ENCODE measurements at places on chromosomes 13 and 19.

GRCh38 chr13:73223372-73223781, 164.6 kb downstream of the KLF5 start:
- no peak for DNase-seq

GRCh38 chr13:73129023-73129422, 70.2 kb downstream of the KLF5 start:
- no peak for DNase-seq

DNA sequence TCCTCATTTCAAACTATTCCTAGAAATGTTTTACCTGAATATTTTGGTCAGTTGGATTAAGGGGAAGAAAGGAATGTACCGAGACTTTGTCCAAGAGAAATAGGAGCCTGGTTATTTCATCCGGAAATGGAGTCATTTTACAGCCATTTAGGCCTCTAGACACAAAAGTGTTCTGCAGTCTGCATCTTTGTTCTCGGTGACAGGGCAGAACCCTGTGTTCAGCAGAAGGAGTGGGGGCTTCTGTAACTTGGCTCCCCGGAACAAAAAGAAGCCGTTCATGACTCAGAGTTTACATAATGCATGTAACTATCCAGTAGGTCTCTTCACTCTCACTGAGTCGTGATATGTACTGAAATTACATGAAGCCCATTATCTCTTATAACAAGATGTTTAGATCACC, 21.6 kb upstream of the FNDC3A start:
- no peak for DNase-seq

GRCh38 chr19:14443632-14444216, 10.6 kb downstream of the PKN1 start:
- no peak for DNase-seq

- no peak for DNase-seq
These were observed 23.2 kb downstream of the STOML3 start for GRCh38 chr13:38967446-38967845.

- DNase-seq: peak; percentile 34
These were observed 4.4 kb upstream of the ATP1A3 start for GRCh38 chr19:41998246-41999020.

DNA sequence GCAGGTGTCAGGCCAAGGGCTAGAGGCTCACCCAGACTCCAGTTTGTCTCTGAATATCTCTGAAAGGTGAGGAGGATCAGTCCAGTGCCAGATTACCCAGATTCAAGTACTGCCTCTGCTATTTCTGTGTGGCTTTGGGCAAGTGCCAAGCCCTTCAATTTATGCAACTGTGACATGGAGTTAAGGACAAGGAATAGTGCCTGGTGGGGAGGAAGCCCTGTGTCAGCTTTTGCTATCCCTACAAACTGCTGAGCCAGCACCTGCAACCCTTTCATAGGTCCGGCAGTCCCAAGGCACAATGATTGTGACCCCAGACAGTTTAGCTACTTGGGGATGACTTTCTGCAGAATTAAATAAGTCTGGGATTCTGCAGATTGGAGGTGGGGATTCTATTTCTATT, 123.0 kb downstream of the KL start:
- no peak for DNase-seq

DNA sequence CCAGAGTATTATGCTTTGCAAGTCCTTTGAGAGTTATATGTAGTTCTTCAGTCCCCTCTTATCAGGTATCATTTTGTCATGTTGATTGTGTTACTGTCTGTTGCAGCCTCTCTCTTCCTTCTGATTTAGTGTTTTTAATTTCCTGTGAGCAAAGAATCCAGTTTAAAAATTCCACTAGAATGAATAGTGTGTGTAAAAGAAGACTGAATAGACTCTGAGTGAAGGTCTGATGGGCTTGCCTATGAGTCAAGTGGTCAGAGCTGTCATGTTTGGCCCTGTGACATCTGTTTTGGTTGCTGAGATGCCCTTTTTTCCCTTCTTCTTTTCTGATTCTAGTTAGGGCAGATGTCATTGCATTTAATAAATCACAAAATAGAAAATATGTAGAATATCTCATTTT, 23.3 kb upstream of the KCTD4 start:
- DNase-seq: no peak

DNA sequence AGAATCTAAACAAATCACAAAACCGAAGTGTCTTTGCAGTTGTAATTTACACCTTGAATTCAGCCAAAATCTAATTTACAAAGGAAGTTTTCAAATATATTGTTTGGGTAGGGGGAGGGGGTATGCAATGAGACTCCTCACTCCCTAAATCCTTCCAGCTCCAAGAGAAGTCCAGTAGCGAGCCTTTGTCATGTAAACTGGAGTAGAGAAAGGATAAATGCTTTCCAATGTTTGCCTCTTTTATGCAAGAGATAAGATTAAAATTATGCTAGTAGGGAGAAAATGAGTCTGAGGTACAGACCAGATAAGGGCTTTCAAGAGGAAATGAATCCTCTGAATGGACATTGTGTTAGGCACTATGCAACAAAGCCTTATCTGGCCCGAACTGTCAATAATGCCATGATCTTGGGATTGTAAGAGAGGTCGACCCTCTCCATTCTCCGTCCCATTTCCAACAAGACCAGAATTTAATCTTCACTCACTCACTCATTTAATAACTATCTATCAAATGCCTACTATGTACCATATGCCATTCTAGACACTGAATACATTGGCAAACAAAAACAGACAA, 199.2 kb downstream of the LACC1 start:
- no peak for DNase-seq

DNA sequence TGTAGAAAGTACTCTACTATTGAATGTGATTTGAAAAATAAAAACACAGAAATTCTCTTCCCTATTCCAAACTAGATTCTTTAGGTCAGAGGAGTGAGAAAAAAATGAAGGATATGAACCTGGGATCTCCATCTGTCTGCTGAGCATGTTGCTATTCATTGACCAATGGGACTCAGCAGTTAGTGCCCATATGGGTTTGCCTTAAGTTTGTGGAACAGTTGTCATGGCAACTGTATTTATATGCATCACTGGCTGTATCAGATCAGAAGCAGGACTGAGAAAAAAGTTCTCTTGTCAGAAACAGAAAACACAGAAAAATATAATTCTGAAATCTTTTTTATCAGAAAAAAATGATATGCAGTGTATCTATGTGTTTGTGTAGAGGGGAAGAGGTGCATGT, 73.3 kb upstream of the ATXN8OS start:
- DNase-seq: no peak

- peak; percentile 45 for DNase-seq
These were observed 69.2 kb upstream of the TM9SF2 start for GRCh38 chr13:99431927-99432608.

DNA sequence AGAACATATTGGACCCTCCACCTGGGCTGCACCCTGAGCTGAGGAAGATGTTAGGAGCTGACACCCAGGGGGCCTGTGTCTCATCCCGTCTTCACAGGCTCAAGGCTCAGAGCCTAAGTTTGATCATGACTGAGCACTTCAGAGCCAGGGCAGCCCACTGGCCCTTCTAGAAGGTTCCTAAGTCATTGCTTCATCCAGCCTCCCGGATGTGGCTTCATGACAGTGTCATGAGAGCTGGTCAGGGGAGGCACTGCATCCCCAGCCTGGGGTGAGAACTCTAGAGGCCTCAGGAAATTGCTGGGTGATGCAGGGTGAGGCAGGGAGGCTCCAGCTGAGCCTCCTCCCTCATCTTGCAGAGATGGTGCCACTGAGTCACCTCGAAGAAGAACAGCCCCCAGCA, 24.9 kb upstream of the PIK3R2 start:
- DNase-seq: no peak

GRCh38 chr19:13765395-13766094, 1.2 kb downstream of the MRI1 start:
- no peak for DNase-seq

GRCh38 chr13:75481176-75482069, 546 bp downstream of the TBC1D4 start:
- peak; percentile 55 for DNase-seq

DNA sequence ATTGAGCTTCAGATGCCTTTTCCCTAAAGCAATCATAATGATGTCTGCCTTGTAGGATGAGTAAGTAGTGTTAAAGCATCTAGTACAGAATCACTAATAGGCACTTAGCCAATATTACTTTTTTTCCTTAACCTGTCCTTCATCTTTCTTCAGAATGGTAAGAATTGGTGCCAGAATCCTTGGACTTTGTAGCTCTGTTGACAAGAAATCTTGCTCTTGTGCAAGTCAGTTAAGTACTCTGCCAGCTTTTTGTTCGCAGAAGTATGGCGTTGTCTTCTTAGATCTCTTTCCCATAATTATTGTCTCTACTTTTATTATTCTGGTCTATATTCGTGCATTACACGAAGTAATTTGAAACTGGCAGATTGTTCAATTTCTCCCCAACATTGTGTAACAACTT, 554.5 kb downstream of the PCDH9 start:
- no peak for DNase-seq

DNA sequence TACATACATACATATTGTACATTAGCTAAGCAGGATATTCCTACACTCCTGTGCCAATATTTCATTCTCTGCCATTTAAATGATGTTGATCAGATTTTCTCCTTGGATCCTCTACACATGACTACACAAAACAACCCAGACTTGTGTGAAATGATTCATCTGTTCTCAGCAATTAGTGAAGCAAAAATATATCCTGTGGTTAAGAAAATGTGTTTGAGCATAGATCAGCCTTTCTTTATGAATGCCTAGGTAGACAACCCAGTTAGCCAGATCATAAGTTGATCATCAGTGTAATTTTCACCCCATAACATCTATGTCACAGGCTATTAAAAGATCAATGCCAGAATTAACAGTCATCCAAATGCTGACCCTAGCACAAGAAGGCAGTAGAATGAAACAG, 275.2 kb upstream of the EDNRB start:
- no peak for DNase-seq

DNA sequence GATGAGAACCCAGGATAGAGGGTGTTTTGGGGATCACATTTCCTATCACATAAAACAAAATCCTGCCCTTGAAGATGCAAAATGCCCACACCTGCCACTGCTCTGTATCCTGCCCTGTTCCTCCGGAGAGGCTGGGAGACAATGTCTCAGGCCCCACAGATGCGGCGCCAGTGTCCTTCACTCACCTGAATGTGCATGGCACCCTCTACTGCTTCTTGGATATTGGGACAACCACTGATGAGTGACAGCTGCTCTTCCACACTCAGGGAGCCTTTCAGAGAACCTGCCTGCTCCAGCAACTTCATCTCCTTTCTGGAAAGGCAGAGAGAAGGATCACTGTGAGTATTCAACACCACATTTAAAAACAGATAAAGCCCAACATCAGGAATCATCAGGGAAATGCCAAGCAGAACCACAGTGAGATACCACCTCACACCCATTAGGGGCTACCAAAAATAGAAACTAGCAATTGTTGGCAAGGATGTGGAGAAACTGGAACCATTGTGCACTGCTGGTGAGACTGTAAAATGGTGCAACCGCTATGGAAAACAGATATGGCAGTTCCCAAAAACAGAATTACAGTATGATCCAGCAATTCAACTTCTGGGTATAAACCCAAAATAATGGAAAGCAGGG, 36.4 kb downstream of the CRYL1 start:
- DNase-seq: no peak

GRCh38 chr13:71144883-71145282, 722.1 kb downstream of the DACH1 start:
- DNase-seq: no peak

- no peak for DNase-seq
These were observed 924.0 kb downstream of the EFNB2 start for GRCh38 chr13:105611424-105611823.

DNA sequence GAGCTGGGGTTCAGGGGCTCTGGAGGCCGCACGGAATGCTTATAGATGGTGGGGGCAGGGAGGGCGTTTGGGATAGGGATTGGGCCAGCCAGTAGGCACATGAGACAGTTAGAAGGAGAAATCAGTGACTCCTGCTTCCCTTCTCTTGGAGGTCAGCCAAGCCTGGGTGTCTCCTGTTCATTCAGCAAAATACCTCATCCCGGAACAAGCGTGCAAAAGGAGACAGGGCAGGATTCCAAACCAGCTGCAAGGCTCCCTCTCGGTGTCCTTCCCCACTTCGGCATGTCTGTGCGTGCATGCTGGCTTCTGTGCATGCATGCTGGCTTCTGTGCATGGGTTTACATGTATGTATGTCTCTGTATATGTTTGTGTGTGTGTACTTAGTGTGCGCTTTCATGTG, 37.3 kb upstream of the PEPD start:
- no peak for DNase-seq

DNA sequence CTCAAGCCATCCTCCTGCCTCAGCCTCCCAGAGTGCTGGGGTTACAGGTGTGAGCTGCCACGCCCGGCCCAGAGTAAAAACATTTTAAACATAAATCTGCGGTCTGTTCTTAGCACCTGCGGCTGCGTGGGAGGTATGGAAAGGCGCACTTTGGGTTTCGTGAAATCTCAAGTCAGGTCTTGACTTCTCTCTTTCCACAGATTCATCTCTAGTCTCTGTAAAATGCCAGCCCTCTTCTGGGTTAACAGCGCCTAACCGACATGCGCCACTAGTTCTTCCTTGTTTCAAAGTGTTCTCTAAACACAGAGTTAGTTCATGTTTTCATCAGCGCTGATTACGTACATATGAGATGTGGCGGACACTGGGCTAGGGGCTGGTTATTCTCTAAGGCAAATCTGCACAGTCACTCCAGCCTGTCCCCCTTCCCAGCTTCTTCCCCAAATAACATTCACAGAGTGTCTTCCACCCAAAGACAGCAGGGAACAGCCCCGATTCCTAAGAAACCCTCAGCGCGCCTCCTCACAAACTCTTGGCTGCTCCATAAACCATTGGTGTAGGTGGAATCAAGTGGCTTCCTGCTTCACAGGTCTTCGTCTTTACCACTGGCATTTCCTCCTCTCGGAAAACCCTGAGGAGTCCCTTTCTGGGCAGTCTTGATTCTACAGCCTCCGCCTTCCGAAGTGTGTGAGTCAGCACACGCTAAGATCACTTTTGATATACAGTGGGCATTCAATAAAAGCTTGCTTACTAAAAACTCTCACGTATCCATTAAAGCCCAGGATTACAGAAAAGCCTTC, 1.4 kb downstream of the PARP4 start:
- peak; percentile 69 for DNase-seq

DNA sequence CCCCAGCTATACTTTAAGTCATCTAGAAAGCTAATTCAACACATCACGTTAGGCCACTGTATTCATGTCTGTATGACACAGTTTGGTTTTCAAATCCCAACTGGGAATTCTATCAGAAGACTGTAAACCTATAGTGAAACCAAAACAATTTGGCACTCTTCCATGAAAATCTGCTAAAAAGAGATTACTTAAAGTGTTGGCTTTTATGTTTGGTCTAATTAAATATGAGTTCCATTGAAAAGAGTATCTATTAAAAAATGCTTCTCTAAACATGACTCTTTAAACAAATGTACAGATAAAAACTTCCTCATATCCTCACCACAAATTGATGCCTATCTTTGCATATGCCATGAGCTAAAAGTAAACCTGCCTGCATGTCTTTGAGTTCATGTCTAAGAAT, 25.4 kb downstream of the PCDH9 start:
- peak; percentile 62 for DNase-seq

- no peak for DNase-seq
These were observed 12.6 kb downstream of the PCDH17 start for GRCh38 chr13:57644106-57644505.

DNA sequence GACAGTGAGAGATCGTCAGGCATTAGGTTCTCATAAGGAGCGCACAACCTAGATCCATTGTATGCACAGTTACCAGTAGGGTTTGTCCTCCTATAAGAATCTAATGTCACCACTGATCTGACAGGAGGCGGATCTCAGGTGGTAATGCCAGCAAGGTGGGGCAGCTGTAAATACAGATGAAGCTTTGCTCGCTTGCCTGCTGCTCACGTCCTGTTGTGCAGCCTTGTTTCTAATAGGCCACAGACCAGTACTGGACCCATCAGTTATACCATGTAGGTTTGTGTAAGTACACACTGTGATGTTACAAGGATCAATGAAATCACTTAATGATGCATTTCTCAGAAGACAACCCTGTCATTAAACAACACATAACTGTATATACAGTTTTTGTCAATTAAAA, 23.5 kb downstream of the VWA8 start:
- DNase-seq: no peak
